H1 (cell line): ENCODE measurements at places on chromosomes 16 and 17. TPM values are rescaled to one million over a fixed set of nuclear protein-coding genes. Genes with fewer than 3 reads are reported as not detected.

The CACNG3 gene
- polyA plus RNA-seq: 0.06 and 0.12 TPM in 2 replicates

The NEUROD2 gene
- polyA plus RNA-seq: not detected in 2 replicates

The TMEM107 gene
- polyA plus RNA-seq: 21.4 and 21.5 TPM in 2 replicates

DNA sequence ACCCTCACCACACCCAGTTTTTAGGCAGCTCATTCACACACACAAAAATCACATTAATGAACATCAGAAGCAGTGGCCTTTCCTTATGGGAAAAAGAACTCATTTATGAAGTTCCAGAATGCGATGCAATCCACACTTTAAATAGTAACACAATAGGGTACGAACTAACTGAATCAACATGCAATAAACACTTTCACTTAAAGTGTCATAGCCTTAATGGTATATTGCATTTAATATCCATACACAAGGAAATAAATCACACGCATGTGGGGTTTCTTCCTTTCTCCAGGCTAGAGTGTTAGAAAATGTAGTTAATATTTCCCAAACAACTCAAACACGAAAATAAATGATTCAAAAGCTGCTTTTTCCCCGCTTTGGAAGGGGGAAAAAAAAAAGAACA lies 19.7 kb downstream of the ADCY9 start:
- H3K27ac ChIP-seq: no peak overlapping the region
- no peak overlapping the region for H3K4me3 ChIP-seq
- no peak for DNase-seq
- no peaks in the 10 kb centered on the region for H3K27me3 ChIP-seq

- DNase-seq: no peak
- H3K27ac ChIP-seq: no peak overlapping the region
- no peaks in the 10 kb centered on the region for H3K36me3 ChIP-seq
- no peaks in the 10 kb centered on the region for H3K4me1 ChIP-seq
- no peak overlapping the region for H3K4me3 ChIP-seq
- H3K27me3 ChIP-seq: no peaks in the 10 kb centered on the region
Observed at GRCh38 chr17:66375121-66375520, 72.7 kb downstream of the PRKCA start.

DNA sequence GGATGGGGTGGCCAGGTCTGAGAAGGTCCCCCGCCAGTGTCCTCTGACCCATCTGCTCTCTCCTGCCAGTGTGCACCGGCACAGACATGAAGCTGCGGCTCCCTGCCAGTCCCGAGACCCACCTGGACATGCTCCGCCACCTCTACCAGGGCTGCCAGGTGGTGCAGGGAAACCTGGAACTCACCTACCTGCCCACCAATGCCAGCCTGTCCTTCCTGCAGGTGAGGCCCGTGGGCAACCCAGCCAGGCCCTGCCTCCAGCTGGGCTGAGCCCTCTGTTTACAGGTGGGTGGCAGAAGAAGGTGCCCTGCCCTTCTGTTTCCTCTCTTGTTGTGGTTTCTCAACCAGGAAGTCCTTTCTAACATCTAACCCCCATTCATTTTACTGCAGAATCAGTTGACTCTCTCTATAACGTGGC lies 7.1 kb downstream of the ERBB2 start:
- H3K4me1 ChIP-seq: peaks cover 23% of the 10 kb centered on the region
- no peak overlapping the region for H3K4me3 ChIP-seq
- no peak for DNase-seq

GRCh38 chr17:51667706-51668083 lies 407.3 kb downstream of the UTP18 start:
- no peaks in the 10 kb centered on the region for H3K36me3 ChIP-seq
- H3K27me3 ChIP-seq: no peaks in the 10 kb centered on the region
- H3K27ac ChIP-seq: no peak overlapping the region
- H3K4me1 ChIP-seq: no peaks in the 10 kb centered on the region
- H3K4me3 ChIP-seq: no peak overlapping the region

- no peak overlapping the region for H3K27ac ChIP-seq
- H3K4me3 ChIP-seq: no peak overlapping the region
- no peaks in the 10 kb centered on the region for H3K36me3 ChIP-seq
- DNase-seq: no peak
- H3K4me1 ChIP-seq: peaks cover 4% of the 10 kb centered on the region; the same call in 1 of the 2 replicates
Observed at GRCh38 chr16:67547423-67548264, 14.7 kb upstream of the CTCF start.

GRCh38 chr17:80871341-80871740 lies 120.3 kb upstream of the CHMP6 start:
- H3K4me1 ChIP-seq: peaks cover 4% of the 10 kb centered on the region
- H3K36me3 ChIP-seq: no peaks in the 10 kb centered on the region
- DNase-seq: no peak

GRCh38 chr16:52976539-52977167 lies 76.0 kb downstream of the CHD9NB start:
- H3K27me3 ChIP-seq: no peaks in the 10 kb centered on the region
- DNase-seq: no peak
- H3K27ac ChIP-seq: no peak overlapping the region

DNA sequence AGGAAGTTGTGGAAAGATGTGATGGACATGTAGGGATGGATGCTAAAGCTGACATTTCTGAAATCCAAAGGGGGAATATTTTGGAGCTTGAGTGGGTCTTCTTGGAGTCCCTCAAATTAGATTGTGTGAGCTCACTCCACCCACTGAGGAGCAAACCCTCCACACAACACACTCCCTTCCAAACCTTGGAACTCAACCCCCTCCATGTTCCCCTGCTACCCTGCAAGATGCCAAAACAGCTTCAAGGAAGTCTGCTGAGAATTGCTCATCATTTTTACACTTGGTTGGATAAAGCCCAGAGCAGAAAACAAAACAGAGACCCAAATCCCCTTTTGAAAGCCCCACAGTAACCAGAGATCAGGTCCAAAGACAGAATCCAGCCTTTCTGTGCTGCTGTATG lies 103.3 kb upstream of the ERCC4 start:
- no peaks in the 10 kb centered on the region for H3K4me1 ChIP-seq
- no peaks in the 10 kb centered on the region for H3K27me3 ChIP-seq
- no peak for DNase-seq
- no peak overlapping the region for H3K4me3 ChIP-seq
- no peaks in the 10 kb centered on the region for H3K36me3 ChIP-seq
